Right renal pelvis (tissue), 4 donors: ENCODE measurements at places on chromosomes 1 and 21. TPM values are rescaled to one million over a fixed set of nuclear protein-coding genes. Genes with fewer than 3 reads are reported as not detected.

DNA sequence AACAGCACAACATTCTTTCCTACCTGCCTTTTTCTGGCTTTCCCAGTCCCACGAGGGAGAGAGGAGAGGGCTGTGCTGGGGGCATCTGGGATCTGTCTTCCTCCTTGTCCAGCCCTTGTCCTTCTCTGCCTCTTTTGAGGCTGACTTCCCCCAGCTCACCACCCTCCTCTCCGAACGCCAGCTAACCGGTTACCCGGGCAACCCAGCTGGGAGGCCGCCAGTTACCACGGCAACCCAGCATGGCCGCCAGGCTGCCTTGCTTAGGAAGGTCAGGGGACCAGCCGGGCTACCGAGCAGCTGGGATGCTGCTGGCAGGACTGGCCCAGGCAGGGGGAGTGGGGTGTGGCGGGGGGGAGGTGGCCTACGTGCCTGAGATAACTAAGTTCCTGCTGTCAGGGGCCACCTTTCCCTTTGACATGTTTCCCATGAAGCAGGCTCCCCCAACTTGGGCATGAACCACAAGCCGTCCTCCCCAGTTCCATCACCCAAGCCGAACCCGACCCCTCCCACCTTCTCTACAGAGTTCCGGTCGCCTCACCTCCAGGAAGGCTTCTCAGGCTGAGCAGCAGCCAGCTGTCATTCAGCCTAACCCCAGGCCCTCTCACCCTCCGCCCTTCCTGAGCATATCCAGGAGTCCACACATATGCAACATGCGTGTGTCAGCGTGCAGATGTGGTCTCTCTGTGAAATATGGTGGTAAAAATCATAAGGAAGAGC is 8.7 kb downstream of the PLEKHA6 start:
- DNase-seq = peak; percentile 72

- no peak for DNase-seq
Measured at GRCh38 chr1:209755926-209756614, at the start of gene TRAF3IP3. TRAF3IP3 (plus strand) TSS chr1:209756053; CDS start chr1:209760040, 3,987 bp downstream.

DNA sequence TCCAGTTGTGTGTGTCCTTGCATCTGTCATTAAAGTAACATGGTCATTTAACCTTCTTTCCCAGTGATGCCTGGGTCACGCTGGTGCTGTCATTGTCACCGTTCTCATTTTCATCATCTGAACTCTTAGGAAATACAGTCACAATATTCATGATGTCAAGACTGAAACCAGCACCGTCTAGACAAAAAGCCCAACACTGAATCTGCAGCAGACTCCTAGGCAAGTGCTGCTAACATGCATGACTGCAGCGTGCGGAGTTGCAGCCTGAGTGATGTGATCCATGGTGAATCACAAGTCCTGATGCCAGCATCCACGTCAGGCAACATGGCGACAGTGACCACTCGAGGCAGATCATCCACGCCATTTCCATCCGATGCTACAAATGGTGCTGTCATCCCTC is 37.6 kb downstream of the MRPL37 start:
- no peak for DNase-seq

- peak; percentile 43 for DNase-seq
Measured at GRCh38 chr1:5620997-5621396, 371.2 kb downstream of the NPHP4 start.

The CFHR5 gene
- polyA plus RNA-seq = not detected

The AKNAD1 gene
- polyA plus RNA-seq = not detected

The FLG2 gene
- polyA plus RNA-seq = 0.11 TPM

The SLC22A15 gene
- 4.6 TPM for polyA plus RNA-seq
